ENCODE measurements at places on chromosomes 12 and 14.

GRCh38 chr12:32478858-32479725 lies 79.7 kb downstream of the FGD4 start:
- no peak for DNase-seq

DNA sequence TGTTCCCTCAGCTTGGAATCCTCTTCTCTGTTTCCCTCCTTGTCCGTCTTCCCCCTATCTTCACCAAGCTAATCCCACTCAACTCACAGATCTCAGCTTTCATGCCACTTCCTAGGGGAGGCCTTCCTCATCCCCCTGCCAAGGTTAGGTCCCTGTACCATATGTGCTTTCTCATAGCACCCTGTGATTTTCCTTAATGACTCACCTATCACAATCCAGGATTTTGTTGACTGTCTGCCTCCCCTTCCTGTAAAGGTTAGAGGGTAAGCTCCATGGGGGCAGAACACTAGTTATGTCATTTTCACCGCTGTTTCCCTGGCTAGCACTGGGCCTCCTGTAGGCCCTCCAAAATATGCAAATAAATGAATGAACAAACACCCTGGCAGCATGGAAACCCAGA lies 57.6 kb downstream of the CRADD start:
- no peak for DNase-seq

- DNase-seq = no peak
These were observed 5.5 kb downstream of the ASIC1 start for GRCh38 chr12:50062728-50063460.

DNA sequence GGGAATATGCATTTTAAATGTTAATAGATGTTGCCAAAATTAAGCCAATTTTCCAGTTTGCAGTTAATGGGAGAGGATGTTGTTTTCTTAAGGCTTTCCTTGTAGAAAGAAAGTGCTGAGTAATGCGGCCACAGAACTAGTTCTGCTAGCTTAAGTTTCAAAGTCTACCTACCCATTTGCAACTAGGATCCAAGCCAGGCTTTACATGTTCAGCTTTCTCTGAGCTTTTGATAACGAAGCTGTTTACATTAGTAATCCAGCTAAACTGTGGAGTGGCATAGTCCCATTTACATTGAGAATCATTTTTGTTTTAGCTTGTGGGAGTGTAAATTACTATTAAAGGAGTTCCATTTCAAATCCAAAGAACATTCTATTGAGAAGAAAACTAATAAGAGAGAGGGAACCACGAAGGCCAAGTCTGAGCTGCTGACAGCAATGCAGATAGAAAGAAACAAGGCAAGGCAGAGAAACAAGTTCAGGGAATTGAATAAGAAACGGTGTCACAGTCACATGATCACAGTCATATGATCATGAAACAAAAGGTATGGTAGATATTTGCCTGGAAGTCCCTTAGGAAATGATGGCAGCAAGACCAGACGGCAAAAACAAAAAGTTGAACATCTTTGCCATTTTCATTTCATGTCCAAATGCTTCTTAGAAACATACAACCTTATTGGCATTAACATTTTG lies 274.9 kb downstream of the PAWR start:
- DNase-seq = no peak

GRCh38 chr12:124756166-124756565 lies 107.5 kb downstream of the SCARB1 start:
- DNase-seq = no peak

DNA sequence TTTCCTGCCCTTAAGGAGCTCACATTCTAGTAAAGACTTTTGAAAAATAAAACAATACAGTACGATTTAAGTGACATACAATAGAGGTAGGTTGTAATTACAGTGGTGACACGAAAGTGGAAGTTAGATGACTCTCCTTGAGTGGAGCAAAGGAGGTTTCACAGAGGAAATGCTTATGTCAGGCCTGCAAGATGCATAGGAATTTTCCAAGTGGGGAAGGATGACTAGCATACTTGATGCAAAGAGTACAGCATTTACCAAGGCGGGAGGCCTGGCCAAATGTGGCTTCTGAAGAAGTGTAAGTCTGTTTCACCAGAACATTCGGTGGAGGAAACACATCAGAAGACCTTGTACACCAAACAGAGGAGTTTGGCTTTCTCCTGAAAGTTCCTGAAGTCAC lies 55.2 kb downstream of the ERO1A start:
- DNase-seq = no peak

DNA sequence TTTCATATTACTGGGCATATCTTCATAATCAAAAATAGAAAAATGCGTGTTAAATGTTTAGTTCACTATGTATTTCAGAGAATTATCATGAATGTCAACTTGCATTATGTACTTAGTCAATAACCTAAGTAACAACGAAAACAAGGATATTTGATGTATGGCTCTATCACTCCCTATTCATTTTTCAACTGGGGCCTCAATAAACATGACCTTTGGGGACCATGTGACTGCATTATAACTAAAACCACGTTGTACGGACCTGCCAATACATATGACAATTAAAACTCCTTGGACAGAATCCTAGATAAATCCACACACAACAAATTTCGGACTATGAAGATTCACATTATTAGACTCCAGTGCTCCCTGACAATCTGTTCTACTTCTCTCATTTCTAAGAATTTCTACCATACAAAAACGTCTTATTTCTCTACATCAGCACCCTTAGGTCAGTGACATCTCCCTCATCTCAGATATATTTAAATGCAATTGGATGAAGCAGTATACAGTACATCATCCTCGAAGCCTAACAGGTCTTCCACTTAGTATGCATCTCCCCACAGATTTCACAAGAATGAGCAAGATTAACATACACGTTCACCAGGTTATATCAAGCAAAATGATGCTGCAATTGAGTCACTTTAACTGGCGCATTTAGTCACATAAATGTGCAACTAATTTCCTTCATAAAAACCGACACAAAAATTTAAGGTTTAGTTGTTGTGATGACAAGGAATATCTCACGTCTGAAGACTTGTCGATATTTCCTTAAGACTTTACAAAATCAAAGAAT lies 1.5 kb downstream of the UBE2N start:
- no peak for DNase-seq

- DNase-seq = peak; percentile 47
These were observed 184.5 kb upstream of the CRY1 start for GRCh38 chr12:107277855-107278254.

GRCh38 chr12:4275870-4276301 lies 2.3 kb downstream of the CCND2 start:
- no peak for DNase-seq

DNA sequence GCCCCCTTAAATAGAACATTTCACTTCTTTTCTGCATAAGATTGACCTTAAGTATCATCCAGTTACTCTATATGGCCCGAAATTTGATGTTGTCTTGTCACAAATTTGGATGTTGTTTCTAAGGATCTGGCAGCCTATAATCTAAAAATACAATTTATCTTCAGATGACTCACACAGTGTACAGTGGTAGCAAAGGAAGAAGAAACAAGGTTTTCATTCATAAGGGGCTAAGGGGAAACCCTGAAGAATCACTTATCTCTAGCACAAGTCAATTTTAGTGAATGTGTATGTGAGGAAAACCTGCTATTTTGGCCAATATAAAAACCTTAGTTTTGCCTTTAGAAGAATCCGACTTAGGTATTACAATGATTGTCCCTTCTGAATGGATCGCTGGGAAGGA lies 606.3 kb upstream of the LRFN5 start:
- DNase-seq = no peak

Data from AG08395 (cell line).